Cardiac fibroblast (primary cell): ENCODE measurements at places on chromosomes 16 and 17.

- DNase-seq: no peak
Observed at GRCh38 chr17:39996800-39997199, 16.2 kb downstream of the PSMD3 start.

DNA sequence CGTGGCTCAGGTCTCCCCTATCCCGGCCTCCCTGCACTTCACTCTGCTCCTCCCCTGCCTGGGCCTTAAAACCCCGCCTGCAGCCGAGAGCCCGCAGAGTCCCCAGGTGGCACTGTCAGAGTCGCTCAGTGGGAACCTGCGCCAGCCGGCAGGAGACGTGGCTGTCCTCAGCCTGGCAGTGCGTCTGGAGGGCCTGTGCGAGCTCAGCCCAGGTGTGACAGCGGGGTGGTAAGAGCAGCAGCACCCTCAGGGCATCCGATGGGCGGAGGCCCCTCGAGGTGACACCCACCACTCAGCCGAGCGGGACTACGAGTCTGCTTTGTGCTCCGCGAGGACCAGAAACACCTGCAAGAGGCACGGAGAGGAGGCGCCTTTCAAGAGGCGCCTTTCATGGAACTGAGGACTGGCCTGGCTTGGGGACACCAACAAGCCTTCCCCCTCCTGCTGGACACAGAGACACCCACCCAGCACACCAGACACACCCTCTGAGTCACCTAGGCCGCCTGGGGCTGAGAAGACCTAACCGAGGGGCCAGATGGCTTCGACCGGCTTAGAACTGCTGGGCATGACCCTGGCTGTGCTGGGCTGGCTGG lies at the start of gene CLDN9:
Gene CLDN9, plus strand, starts transcription at position 96 of the 593 bp plus-strand sequence. Its CDS starts 440 bp downstream, at position 536.
- DNase-seq: no peak

DNA sequence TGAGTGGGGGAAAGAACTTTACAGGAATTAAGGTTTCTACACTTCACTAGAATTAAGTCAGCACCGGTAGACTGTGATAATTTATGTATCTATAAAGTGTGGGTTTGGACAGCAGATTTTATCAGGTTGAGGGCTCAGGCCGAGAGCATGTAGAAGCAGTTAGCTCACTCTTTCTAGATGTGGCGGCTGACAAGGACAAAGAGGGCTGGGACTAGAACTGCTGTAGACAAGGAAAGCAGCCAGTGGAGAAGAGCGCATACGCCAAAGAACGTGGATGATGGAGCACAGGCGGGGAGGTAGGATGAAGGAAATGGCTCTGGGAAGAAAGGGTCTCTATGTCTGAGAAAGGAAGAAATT lies 504 bp upstream of the GOSR1 start:
- no peak for DNase-seq

- peak; percentile 8 for DNase-seq
Observed at GRCh38 chr16:28258567-28258966, 33.8 kb upstream of the SBK1 start.

- DNase-seq: no peak
Observed at GRCh38 chr17:6487251-6488007, 43.2 kb downstream of the PIMREG start.

DNA sequence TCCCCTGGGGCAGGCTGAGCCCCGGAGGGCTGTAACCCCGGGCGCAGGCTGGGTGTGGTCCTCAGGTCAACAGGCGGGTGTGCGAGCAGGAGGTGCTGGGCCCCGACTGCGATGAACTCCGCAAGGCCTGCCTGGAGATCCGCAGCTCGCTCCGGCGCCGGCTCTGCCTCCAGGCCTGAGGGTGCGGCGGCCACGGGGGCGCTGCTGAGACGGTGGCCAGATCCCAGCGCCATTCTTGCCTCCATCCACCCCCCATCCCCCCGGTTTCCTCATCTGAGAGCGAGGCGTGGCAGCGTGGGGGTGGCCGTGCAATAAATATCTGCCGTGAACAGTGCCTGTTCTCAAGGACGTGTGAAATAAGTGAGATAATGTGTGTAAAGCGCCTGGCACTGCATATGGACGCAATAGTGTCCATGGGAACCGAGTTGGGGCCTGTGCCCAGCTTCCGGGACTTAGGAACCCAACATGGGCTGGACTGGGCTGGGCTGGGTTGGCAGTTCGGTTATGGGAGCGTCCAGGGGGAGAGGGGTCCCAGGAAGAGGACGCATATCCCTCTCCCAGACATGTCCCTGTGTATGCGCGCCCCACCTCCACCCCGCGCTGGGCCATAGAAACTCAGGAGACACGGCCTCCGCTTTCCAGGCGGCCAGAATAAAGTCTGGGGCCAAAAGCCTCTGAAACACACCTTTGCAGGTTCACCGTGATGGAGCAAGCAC lies 15.0 kb downstream of the ZNF213 start:
- DNase-seq: peak; percentile 73

GRCh38 chr17:73224237-73224636 lies 31.4 kb downstream of the COG1 start:
- peak; percentile 54 for DNase-seq

- DNase-seq: no peak
Observed at GRCh38 chr16:81409016-81409556, 35.5 kb upstream of the CMIP start.

- no peak for DNase-seq
Observed at GRCh38 chr17:43737722-43738121, 20.9 kb downstream of the SOST start.

DNA sequence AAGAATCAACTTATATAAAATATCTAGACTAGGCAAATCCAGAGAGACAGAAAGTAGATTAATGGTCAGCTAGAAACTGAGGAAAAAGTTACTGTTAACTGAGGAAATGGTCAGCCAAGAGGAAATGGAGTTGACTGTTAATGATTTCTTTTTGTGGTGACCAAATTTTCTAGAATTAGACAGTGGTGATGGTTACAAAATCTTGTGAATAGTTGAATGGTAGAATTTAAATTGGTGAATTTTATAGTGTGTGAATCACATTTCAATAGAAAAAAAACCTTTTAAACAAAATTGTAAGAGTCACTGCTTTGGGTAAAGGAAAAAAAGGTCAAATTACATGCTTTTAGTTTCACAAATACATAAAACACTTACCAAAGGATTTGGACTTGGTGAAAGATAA lies 30.0 kb downstream of the APPBP2 start:
- DNase-seq: no peak

- DNase-seq: no peak
Observed at GRCh38 chr17:79438058-79438457, 172.8 kb downstream of the RBFOX3 start.

- DNase-seq: no peak
Observed at GRCh38 chr16:57041182-57042156, 50.9 kb upstream of the CPNE2 start.

DNA sequence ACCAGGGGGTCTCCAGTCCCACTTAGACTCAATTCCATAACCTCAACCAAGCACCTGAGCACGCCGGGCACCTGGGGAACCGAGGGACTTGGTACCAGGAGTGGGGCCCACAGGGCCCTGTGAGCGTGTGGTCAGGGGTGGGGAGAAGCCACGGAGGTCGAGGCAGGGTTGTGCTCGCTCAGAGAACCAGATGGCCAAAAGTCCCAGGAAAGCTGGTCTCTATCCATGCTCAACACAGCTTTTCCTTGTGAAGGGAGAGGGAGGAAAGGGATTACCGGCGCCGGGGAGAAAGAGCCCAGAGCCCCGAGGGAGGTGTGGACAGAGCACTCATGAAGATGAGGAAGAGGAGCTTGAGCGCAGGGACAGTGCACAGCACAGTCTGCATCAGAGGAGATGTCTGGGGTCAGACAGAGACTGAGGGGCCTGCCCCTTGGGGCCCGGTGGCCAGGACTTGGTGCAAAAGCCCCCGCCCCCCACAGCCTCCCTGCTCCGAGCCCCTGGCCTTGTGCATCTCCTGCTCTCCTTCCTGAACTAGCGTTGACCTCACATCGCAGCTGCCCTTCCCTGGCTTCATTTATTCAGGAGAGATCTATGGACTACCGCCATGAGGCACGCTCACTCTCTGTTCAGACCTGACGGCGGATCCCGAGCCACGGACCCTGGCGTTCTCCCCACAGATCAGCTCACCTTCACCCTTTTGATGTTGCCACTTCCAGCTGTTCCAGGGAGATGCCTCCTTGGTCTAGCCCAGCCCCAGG lies 355.4 kb upstream of the TNRC6C start:
- no peak for DNase-seq

- DNase-seq: no peak
Observed at GRCh38 chr16:86026916-86027315, 128.0 kb downstream of the IRF8 start.

GRCh38 chr16:85605912-85606841 lies 6.9 kb upstream of the GSE1 start:
- no peak for DNase-seq

DNA sequence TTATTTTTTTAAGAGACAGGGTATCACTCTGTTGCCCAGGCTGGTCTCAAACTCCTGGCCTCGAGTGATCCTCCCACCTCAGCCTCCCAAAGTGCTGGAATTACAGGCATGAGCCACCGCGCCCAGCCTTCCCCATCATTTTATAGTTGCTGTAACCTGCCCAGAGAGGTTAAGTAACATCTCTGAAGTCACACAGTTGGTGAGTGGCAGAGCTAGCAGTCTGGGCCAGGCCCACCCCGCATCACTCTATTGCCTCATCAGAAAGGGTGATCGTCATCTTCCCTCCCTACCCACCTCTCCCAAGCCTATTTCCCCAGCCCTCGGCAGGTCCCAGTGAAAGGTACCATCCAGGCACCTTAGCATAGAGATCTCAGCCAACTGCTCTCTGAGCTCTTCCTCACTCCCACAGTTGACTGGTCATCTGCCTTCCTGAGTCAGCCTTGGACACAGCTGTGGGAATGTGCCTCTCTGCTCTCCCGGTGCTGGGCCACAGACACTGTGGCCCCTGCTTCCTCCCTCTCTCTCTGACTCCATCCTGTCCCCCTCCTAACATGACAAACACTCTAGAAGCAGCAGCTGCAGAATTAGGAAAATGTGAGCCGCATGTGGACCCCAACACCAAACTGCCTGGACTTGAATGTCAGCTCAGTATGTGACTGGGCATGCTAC lies 57.1 kb downstream of the SCNN1B start:
- DNase-seq: no peak

- DNase-seq: no peak
Observed at GRCh38 chr16:15897834-15898254, 9.4 kb upstream of the CEP20 start.

DNA sequence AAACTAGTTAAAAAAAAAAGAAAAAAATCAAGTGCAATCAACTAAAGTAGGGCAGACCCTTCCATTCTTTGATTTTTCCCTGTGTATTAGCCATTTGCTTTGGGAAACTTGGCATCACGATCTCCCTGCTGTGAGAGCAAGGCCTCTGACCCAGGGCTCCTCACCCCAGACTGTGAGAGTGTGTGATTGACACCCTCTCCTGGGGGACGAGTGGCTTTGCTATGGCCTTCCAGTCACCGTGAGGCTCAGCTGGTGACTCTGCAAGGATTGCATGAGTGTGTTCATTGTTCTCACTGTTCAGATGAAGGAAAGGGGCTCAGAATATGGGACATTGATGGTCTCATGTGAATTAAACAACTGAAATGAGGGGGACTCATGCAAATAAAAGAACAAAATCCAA lies 69.0 kb upstream of the BCAR1 start:
- no peak for DNase-seq

DNA sequence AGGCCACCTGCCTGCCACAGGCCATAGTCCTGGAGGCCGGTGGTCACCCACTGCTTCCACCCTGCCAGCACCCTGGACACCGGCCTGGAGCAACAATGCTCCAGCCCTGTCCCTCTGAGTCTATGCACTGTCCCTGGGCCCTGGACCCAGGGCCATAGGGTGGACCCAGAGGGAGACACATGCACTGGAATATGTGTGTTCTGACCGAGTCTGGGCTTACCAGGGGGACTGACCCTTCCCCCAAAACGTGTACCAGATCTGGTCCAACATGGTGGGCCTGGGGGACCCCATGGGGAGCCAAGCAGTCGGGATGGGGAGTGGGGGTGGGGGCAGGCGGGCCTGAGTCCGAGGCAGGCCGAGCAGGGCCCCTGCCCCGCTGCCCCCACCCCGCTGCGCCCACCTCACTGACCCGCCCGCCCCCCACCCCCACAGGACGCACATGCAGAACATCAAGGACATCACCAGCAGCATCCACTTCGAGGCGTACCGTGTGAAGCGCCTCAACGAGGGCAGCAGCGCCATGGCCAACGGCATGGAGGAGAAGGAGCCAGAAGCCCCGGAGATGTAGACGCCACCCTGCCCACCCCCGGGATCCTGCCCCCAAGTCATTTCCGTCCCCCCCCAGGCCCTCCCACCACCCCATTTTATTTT lies 357.4 kb downstream of the SEC14L1 start:
- no peak for DNase-seq

- no peak for DNase-seq
Observed at GRCh38 chr16:7405166-7405565, 72.5 kb downstream of the RBFOX1 start.

DNA sequence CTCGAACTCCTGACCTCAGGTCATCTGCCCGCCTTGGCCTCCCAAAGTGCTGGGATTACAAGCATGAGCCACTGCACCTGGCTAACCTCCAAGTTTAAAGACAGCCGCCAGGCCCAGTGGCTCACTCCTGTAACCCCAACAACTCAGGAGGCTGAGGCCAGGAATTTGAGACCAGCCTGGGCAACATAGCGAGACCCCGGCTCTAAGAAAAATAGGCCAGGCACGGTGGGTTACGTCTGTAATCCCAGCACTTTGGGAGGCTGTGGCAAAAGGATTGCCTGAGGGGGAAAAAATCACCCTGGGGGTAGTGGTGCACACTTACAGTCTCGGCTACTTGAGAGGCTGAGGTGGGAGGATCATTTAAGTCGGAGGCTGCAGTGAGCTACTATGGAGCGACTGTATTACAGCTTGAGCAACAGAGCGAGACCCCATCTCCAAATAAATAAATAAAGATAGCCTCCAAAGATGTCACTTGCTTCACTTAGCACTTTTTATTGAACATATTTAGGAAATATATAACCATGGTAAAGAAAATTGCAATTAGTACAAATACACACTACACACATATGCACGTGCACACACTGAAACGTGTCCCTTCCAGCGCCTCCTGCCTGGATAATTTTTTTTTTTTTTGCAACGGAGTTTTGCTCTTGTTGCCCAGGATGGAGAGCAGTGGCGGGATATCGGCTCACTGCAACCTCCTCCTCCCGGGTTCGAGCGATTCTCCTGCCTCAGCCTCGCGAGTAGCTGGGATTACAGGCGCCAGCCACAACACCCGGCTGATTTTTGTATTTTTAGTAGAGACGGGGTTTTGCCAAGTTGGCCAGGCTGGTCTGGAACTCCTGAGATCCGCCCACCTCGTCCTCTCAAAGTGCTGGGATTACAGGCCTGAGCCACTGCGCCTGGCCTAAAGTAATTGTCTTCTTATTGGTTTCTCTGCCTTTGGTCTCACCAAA lies 1.4 kb upstream of the BCKDK start:
- no peak for DNase-seq

DNA sequence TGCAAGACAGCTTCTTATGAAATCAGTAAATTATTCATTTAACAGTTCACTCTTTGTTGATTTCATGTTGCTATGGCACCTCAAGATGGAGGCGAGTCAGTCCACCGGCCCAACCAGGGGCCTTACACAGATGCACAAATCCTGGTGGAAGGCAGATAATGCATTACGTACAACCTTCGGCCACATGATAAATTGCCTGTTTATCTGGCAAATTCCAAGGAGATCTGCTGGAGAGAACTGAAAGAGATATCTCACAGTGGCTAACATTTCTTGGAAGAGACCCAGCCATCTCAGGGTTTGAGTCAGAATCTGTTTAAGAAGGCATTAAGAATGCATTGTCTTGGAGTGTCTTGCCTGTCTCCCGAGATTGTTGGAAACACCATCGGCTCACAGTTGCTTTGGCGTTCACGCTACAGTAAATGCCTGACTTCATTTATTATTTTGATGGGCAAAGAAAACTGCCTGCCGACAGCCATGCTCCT lies 225.6 kb downstream of the MSI2 start:
- DNase-seq: peak; percentile 98
